Skeletal muscle cell (primary cell): ENCODE measurements at places on chromosomes 7 and 10.

- no peak for DNase-seq
Measured at GRCh38 chr7:129401967-129402860, 32.0 kb upstream of the STRIP2 start.

DNA sequence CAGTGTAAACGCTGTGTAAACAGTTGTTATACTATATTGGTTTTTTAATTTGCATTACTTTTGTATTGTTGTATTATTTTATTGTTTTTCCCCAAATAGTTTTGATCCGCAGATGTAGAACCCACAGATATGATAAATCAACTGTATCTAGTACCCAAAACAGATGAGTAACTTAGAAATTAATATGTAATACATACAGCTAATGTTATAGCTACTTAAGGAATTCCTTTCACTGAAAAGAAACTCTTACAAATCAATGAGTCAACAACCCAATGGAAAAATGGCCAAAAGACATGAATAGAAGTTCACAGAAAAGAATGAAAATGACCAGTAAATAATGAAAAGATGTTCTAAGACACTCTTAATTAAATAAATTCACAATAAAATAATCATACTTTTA lies 32.3 kb upstream of the ARL4A start:
- no peak for DNase-seq

- DNase-seq = no peak
Measured at GRCh38 chr7:82715344-82715743, 271.8 kb upstream of the CACNA2D1 start.

DNA sequence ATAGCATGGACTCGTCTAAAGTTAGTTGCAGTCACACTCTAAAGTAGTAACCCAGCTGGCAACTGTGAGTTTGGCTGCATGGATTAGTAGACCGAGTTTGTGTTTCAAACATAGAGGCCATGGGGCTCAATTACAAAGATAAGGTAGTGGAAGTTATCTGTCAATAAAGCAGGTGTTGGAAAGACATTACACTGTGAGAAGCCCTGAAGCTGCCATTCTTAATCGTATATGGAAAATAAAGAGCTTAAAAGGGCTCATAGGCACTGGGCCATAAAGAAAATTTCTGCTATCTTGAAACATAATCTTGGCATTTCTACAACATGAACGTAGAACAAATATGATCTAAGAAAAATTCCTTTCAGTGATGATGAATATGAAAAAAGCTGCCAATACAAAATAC lies 837.7 kb downstream of the REEP3 start:
- DNase-seq = no peak

GRCh38 chr7:1052031-1052818 lies 7.9 kb downstream of the GPR146 start:
- no peak for DNase-seq

DNA sequence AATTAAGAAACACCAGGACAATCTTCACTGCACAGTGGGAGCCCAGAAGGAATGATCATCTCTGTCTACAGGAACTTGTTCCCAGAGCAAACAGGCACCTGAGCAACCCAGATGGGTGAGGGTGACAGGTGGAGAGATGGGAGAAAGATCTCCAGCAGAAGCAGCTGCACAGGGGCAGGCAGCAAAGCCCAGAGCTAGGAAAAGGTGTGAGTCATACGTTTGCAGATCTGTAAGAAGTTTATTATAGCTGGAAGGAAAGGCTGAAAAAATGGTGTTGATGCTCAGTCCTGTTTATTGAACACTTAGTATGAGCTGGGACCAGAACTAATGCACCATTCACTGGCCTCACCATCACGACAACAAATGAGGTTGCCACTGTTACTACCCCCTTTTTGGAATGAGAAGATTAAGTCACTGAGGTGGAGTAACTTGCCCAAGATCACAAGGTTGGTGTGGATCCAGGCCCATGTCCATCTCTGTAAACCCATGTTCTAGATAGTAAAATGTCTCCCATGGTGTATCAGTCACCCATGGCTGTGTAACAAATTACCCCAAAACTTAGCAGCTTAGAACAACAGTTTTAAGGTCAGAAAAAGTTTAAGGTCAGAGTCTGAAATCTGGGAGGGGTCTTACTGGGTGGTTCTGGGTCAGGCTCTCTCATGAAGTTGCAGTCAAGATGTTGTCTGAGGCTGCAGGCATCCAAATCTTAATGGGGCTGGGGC lies 506.9 kb downstream of the RPS24 start:
- DNase-seq = no peak

- no peak for DNase-seq
Measured at GRCh38 chr7:54394834-54395233, 147.3 kb upstream of the VSTM2A start.

DNA sequence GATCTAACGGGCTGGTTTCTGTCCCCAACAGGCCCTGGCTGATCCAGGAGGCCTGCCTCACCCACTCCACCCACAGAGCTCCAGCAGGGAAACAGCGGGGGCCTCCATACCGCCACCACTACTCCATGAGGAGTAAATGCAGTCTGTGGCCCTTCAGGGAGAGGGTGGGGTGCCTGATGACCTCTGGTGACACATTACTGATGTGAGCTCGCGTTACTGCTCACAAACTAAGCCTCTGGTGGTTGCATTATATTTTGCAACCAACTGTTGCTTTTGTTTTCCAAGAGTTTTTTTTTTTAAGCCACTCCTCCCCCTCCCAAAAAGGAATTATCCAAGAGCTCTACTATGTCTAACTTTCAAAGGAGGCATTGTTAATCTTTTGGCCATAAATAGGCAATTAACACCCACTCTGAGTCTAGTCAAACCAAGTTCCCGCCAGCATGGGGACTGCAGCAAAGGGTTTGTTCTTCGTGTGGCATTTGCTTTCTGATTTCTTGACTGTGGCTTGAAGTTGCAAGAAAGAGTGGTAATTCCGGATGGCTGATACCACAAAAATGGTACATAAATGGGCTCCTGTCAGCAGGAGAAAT lies 72.6 kb downstream of the FAM53B start:
- DNase-seq = no peak
